Astrocyte (in vitro differentiated cells and primary cell): ENCODE measurements at places on chromosomes 4 and X. TPM values are rescaled to one million over a fixed set of nuclear protein-coding genes. Genes with fewer than 3 reads are reported as not detected.
A peak's percentile ranks its signal among the peaks of the same experiment; 100 is the strongest.

GRCh38 chr4:158766434-158767044 lies 2.3 kb upstream of the FNIP2 start:
- no peaks in the 10 kb centered on the region for H3K27me3 ChIP-seq
- H3K27ac ChIP-seq = no peak overlapping the region
- no peaks in the 10 kb centered on the region for H3K36me3 ChIP-seq
- H3K4me1 ChIP-seq = peaks cover 12% of the 10 kb centered on the region

- peak overlapping the region; percentile 86 for H3K4me3 ChIP-seq
- H3K36me3 ChIP-seq = no peaks in the 10 kb centered on the region
- DNase-seq = no peak
- peaks cover 6% of the 10 kb centered on the region for H3K27me3 ChIP-seq
- H3K27ac ChIP-seq = peak overlapping the region; percentile 75
Measured at GRCh38 chr4:18021470-18021719, 160 bp downstream of the LCORL start.

GRCh38 chr4:155954118-155954685 lies 536 bp upstream of the CTSO start:
- peak overlapping the region; percentile 78 for H3K4me3 ChIP-seq
- no peak for DNase-seq
- H3K27ac ChIP-seq = peak overlapping the region; percentile 96
- no peaks in the 10 kb centered on the region for H3K36me3 ChIP-seq
- H3K27me3 ChIP-seq = no peaks in the 10 kb centered on the region

GRCh38 chrX:14554131-14554715 lies 24.9 kb downstream of the GLRA2 start:
- no peak overlapping the region for H3K27ac ChIP-seq
- no peak overlapping the region for H3K4me3 ChIP-seq
- no peak for DNase-seq

- no peak overlapping the region for H3K27ac ChIP-seq
- H3K36me3 ChIP-seq = no peaks in the 10 kb centered on the region
- H3K27me3 ChIP-seq = peaks cover 90% of the 10 kb centered on the region
- no peak for DNase-seq
- no peak overlapping the region for H3K4me3 ChIP-seq
Measured at GRCh38 chr4:41749631-41750039, 1.1 kb upstream of the PHOX2B start.

- H3K4me1 ChIP-seq = peaks cover 3% of the 10 kb centered on the region
- H3K36me3 ChIP-seq = peaks cover 6% of the 10 kb centered on the region
- peak; percentile 87 for DNase-seq
- no peak overlapping the region for H3K27ac ChIP-seq
- no peaks in the 10 kb centered on the region for H3K27me3 ChIP-seq
Measured at GRCh38 chr4:24910499-24910898, 2.3 kb downstream of the CCDC149 start.

- DNase-seq = no peak
- H3K27ac ChIP-seq = no peak overlapping the region
- H3K4me3 ChIP-seq = no peak overlapping the region
- no peaks in the 10 kb centered on the region for H3K36me3 ChIP-seq
Measured at GRCh38 chrX:2501559-2502102, 855 bp upstream of the DHRSX start.

PLAC8 gene
- total RNA-seq = 19.5 and 27.8 TPM in 2 replicates
